GM12864 (cell line): ENCODE measurements at places on chromosomes 5 and 9.

DNA sequence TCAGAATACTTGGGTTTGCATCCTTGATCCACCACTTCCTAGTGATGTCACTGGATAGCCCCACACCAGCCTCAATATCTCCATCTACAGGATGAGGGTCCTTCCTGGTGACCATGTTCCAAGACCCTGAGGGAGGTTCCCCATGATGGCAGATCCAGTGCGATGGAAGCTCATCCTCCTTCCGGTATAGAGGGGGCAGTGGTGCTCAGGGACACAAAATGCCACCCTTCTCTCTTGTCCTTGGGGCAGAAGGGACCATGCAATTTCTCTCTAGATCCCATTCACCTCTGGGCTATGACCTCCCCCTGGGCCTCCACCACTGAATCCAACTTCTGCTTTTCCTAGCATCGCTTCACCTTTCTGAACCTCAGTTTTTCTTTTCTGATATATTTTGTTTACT lies 5.4 kb upstream of the SLC25A51 start:
- no peak for DNase-seq

DNA sequence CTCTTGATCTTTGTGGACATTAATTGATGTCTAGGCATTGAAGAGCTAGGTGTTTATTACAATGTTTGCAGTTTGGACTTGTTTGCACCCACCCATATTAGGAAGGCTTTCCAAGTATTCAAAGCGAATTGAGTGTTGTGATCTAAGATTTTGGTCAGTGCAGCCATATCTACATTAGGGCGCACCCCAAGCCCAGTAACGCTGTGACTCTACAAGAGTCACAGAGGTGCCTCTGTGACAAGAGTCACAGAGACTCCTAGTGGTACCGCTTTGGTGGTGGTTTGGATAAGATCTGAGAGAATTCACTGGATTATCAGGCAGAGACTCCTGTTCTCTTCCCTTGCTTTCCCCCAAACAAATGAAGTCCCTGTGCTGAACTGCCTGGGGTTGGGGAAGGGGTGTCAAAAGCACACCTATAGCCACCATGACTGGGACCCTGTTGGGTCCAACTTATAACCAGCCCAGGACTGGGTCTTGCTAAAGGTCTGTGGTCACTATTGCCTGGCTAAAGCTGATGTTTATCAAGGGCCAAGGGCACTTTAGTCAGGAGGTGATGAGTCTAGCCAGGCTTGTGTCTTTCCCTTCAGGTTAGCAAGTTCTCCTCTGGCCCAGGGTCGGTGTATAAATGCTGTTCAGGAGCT lies 114.1 kb upstream of the RIOK2 start:
- peak; percentile 13 for DNase-seq

DNA sequence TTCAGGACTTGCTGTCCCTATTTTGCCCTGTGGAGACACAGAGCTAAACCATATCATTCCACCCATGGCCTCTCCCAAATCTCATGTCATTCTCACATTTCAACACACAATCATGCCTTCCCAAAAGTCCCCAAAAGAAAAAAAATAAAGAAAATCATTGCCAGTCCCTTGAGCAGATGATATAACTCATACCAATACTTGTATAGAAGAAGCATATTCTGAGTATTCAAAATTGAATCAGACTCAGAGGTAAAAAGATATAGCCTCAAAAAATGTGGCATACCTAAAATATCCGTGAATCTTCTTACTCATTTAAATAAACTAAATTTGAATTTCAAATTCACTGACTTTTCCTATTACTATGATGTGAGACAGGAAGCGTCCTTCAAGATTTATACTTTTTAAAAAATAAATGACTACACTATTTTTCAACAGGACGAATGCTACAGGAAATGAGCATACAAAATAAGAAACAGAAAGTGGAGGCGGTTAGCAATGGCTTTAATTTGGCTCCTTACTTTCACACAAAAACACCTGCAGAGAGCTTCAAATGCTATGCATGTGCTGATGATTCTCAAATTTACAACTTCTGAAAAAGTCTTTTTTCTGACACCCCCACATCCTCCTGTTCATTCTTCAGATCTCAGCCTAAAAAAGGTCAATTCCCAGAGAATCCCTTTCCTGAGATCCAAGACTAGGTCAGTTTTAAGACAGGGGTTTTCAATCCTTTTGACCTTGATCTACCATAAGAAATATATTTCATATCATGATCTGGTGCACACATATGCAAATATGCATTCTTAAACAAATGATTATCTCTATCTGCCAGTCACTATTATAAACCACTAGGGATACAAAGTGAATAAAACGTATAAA lies 39.6 kb upstream of the DMXL1 start:
- DNase-seq = peak; percentile 87

DNA sequence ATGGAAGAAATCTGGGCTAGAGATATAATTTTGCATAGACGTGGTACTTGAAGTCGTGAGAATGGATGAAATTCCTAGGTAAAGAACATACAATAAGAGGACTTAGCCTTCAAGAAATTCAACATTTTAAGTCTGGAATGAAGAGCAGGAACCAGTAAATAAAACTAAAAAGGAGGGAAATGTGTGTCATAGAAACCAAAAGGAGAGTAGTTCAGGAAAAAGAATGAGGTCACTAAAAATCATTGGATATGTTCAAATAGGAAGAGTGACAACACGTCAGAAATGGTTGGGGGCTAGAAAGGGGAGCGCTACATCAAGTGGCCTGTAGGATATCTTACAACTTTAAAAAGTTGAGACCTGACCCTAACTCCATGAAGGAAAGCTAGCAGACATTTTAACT lies 44.0 kb downstream of the PFDN1 start:
- DNase-seq = no peak

DNA sequence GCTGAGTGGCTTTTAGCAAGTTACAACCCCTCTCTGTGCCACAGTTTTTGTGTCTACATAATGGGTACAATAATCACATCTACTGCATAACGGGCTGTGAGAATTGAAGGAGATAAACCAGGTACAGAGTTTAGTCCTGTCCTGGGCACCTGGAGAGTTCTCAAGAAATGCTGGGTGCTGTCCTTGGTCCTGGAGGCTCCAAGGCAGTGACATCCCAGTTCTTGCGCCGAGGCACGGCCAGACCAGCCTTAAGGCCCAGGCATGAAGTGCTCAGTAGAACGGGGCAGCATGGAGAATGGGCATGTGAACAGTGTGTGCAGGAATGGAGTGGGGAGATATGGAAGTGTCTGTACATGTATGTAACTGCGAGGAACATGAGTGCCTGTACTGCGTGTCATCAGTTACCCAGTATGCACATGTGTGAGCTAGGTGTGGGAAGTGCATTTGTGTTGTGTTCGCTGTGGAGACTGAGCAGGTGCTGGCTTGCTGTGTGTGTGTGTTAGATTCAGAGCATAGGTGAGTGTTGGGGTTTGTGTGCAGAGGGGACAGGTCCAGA lies 6.3 kb upstream of the UNC5A start:
- no peak for DNase-seq

GRCh38 chr9:100082782-100083181 lies 16.0 kb downstream of the ERP44 start:
- DNase-seq = no peak

GRCh38 chr5:1363160-1363559 lies 18.3 kb upstream of the CLPTM1L start:
- DNase-seq = no peak

GRCh38 chr9:18989865-18990264 lies 43.1 kb downstream of the SAXO1 start:
- no peak for DNase-seq

GRCh38 chr5:142293486-142293885 lies 31.3 kb downstream of the SPRY4 start:
- no peak for DNase-seq

DNA sequence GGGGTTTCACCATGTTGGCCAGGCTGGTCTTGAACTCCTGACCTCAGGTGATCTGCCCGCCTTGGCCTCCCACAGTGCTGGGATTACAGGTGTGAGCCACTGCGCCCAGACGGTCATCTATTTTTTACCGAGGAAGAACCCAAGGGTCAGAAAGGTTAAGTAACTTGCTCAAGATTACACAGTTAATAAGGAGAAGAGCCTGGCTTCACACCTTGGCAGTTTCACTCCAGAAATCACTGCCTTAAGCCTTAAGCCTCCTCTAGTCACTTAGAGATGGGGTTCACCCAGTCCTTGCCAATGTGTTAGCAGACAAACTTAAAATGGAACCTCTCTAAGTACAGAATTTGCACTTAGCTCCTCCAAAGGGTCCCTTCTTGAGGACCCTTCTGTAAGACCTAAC lies 116.3 kb downstream of the PTTG1 start:
- DNase-seq = no peak

DNA sequence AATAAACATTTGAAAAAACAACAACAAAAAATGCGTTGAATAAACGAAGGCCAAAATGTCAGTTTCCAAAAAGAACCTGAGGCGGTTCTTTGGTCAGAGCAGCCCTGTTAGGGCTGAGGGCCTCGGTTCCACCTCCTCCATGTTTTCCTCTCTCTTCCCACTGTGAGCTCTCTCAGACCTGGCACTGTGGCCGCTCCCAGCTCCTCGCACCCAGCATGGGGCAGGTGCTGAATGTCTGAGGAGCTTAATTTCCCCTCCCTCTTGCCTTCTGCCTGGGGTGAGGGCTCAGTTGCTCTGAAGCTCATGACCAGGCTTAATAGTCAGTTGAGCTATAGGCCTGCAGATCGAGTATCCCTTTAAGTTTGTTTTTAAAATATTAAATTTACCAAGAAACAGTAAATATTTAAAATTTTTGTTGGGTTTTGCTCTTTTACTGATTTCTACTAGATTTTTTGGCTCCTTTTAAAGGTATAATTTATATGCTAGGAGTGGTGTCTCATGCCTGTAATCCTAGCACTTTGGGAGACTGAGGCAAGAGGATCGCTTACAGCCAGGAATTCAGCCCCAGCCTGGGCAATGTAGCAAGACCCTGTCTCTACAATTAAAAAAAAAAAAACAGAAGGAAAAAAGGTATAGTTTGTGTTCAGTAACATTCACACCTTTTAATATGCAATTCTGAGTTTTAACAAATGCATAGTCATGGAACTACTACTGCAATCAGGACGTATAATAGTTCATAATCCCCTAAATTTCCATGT lies 28.1 kb downstream of the DAPK1 start:
- no peak for DNase-seq

DNA sequence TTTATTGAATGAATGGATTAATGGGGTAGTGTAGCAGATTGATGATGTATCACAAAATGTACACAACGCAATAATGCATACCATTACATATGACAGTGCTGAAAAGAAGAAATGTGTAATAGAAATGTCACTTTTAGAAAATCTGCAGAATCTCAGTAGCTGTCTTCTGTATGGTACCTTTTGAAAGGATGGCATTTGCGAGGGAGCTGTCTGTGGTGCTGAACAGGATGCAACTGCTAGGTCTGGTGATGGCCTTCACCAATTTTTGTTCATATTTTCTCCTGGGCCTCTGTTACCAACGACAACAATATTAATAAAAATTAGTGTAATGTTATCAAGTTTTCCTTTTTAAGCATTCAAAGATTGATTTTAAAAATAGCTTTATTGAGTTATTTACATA lies 36.2 kb upstream of the OTULIN start:
- DNase-seq = peak; percentile 4

DNA sequence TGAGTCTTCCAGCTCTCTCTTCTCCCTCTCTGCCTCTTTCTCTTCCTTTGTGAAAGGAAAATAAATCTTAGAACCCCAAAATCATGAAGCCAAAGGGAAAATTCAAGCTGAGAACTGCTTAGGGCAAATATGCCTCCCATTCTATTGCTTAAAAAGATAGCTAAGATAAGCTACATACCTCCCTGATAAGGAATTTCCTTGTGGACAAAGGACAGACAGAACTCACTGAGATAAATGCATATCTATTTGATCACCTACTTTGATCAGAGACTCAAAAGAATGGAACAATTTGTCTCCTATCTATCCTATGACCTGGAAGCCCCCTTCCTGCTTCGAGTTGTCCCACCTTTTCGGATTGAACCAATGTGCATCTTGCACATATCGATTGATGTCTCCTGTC lies 220.6 kb upstream of the NMUR2 start:
- DNase-seq = no peak

DNA sequence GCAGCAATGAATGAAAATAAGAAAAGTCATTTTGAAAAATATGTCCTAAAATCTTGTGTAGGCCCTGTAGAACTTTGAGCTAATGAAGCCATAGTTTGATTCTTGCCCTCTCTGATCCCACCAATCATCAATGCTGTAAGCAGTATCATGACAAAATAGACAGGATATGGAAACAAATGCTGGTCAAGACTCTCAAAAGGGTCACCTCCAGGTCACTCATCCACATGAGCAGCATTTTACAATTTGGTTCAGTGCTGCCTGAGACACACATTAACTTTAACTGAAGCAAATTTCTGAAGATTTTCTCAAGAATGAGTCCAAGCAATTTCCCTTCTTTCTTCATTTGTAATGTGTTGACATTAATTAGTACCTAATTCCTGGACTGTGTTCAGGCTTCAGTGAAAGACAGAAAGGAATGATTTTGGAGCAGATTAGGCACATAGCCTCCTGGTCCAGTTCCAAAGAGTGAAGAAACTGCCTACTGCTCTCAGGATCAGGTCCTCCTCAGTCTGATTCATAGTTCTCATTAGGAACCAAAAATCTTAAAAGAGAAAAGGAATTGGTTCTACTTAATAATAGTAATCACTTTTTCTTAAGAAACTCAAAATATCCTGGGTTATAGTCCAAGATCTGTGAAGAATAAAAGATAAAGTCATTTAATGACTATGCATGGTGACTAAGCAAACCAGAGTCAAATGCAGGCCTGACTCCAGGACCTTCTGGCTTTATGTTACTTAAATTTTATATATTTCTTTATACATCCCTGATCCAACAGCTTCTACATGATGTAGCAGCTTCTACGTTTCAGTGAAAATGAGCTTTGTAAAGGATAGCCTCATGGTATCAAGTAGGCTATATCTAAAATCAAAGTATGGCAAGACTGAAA lies 192.1 kb upstream of the RGMB start:
- no peak for DNase-seq

GRCh38 chr9:135601988-135602387 lies 37.4 kb downstream of the GLT6D1 start:
- no peak for DNase-seq

DNA sequence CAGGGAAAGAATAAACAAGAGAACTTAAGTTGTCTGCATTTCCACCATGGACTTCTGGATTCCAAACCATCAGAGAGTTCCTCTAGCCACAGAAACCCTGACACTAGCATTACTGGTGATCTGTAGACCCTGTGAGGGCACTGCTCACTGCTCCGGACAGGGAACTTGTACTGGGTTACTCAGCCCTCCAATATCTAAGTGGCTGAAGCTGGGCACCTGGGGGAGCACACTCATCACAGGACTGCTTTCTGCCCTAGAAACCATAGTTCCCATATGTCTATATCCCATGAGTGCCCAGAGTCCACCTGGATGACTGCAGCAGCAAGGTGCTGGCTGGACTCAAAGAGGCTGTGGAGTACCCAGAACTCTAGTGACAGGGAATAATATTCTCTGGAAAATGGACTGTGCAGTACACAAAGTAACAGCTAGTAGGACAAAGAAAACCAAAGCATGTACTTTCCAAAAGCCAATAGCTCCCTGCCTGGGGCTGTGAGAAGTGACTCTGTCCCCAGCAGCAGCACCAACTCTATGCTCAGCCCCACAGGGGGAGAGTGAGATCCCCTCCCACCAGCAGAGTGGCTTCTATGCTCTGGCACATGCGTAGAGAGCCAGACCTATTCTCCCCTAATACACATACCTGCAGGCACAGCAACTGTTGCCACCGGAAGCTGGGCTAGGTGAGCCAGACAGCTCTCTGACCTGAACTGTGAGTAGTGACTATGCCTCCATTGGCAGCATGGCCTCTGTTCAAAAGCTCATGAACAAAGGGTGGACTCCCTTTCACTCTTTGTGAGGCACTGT lies 472.9 kb upstream of the FTMT start:
- DNase-seq = no peak
